Stimulated activated CD4-positive, alpha-beta T cell treated with anti-CD3 and anti-CD28 coated beads, Interleukin-1b, Interleukin-23, amount 100 ng/mL, for 24 hours (primary cell): ENCODE measurements at places on chromosomes 2 and 18.

- no peak for DNase-seq
These were observed 94.5 kb upstream of the HAAO start for GRCh38 chr2:42886921-42887320.

- DNase-seq, result no peak
These were observed 954 bp upstream of the CTDSP1 start for GRCh38 chr2:218398437-218399390.

GRCh38 chr2:67982956-67983355 lies 79.8 kb downstream of the C1D start:
- DNase-seq, result no peak

DNA sequence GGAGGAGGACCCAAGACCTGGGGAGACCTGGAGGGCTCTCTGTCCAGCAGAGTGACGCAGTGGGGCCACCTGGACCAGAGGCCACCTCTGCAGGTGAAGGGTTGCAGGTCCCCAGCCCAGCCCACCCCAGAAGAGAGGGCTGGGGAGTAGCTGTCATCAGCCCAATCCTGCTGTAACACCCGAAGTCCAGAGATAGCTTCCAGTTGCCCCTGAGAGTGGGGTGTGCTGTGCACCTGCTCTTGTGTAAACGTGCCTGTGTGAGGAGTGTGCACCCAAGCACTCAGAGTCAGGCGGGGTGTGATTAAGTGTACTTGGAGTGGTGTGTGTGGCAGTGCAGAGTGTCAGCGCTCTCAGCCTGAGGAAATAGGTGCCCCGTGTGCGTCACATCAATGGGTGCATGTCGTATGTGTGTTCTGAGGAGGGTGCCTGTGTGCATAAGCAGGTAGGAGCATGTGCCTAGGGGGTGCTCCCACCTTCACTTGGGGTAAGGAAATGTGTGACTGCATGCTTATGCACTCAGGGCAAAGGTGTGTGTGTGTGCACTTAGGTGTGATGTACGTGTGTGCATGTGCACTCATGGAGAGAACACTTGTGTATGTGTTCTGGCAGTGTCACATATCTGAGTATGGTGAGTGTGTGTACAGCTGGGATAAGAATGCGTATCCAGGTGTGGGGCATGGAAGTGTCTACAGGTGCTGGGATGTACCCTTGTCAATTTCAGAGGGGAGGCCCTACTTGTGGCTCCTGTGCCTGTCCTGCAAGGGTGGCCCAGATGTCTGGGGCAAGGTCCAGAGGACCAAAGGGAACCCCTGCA lies 672 bp downstream of the ATP6V1B1 start:
- no peak for DNase-seq

- DNase-seq, result no peak
These were observed 752.8 kb upstream of the CELF4 start for GRCh38 chr18:38318416-38318815.

DNA sequence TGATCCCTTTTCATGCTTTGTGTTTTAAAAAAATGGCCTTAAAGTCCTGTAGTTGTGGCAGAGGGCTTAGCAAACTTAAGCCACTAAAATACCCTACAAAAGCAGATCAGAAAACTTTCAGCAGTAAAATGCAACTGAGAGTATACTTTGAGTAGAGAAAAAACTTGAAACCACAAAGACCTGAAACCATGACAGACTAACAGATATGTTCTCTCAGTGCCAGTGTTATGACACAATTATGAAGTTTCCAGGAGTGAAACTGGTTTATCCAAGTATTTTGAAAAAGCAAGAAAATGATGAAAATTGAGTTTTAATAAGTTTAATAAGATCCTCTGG lies 74.5 kb downstream of the SPRED2 start:
- no peak for DNase-seq

DNA sequence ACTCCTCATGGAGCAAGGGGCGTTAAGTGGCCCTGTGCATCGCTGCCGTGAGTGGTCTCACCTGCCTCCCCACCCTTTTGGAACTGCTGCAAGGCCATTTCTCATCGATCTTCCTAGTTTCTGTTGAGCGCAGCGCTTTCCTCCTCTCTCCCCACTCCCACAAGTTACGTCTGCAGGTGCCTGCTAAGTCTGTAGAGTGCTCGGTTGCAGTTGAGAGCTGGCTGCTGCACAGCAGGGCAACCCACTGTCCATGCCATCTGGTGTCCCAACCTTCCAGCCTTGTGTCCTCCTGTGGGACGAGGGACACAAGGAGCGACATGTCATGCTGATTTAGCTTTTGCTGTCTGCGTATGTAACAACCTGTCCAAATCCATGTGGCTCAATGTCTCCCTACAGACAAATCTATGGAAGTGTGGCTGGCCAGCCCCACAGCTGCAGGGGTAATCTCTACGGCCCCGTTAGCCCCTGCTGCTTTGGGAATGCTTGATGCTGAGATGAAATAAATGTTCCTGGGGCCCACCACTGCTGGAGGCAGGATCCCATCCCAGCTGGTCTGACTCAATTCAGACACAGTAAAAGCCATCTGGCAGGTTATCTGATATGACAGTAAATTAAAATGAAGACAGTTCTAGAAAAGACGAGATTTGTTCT lies 68.1 kb upstream of the TCF7L1 start:
- no peak for DNase-seq

DNA sequence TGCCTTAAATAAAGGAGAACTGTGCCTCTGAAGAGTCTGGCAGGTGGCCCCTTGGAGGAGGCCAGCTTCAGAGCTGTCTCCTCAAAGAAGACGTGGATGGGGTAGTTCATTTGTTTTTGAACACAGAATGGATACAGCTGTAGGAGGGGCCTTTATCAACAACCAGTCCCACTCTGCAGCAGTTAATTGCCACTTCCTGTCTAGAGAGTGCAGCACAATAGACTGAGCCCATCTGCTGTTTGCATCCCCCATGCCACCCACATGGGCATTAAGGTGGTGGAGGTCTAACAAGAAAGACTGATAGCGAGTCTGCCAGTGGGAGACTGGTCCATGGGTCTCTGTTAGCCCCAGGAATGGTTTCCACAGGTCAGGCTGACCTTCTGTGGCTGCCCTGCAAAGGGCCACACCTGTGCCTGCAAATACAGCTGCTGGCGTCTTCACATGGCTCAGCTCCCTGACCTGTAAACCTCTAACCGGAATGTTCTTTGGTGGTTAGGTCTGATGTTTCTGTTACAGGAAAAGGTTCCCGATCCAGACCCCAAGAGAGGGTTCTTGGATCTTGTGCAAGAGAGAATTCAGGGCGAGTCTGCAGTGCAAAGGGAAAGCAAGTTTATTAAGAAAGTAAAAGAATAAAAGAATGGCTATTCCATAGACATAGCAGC lies 153.3 kb upstream of the ITGA6 start:
- DNase-seq, result no peak

GRCh38 chr2:150020937-150021673 lies 433.5 kb upstream of the MMADHC start:
- no peak for DNase-seq

DNA sequence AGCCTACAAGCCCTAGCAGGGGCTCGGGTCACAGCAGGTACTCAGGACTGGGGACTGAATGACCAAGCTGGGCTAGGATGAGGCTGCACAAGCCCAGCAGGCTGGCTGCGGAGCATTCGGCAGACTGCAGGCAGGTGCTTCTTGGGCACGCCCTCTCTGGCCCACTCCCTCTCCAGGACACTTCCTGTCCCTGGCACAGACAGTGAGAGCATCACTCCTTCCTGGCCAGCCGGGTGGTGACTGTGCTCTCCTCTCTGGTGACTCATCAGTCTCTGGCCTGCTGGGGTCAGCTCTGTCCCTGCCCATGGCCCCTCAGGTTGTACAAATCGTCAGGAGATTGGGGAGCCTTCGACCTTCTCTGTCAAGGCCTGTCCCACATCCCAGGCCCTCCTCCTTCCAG lies 22.5 kb downstream of the C1QL2 start:
- no peak for DNase-seq

GRCh38 chr2:28032816-28033215 lies 142.3 kb downstream of the BABAM2 start:
- DNase-seq, result no peak

- DNase-seq, result no peak
These were observed 11.7 kb downstream of the TMEM18 start for GRCh38 chr2:665340-666073.

- no peak for DNase-seq
These were observed 340.3 kb downstream of the CELF4 start for GRCh38 chr18:37225279-37225678.

DNA sequence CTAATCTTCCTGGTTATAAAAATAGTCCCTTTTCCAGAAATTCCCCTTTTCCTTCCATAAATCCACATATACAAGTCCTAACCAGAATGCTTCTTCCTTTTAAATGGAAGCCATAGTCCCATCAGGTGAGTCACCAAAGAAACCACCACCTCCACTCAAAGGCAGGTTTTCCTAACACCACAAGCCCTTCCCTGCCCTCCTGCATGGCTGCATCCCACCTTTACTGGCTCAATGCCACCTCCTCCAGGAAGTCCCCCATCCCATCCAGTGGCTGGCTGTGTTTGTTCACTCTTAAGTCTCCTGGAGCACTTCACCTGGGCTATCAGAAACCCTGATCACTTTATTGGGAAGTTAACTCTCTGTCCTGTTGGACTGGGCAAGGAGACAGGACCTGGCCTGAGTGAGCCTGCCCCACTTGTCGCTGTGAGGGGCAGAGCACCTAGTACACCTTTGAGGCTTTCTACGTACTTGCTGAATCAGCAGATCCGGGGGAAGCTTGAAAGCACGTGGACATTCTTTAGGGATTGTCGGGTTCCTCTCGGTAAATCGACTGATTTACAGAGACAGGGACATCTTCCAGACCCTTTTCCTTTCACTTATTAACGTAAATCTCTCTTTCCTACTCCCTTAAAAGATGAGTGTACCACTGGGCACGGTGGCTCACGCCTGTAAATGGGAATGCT lies 71.0 kb downstream of the NGEF start:
- no peak for DNase-seq

DNA sequence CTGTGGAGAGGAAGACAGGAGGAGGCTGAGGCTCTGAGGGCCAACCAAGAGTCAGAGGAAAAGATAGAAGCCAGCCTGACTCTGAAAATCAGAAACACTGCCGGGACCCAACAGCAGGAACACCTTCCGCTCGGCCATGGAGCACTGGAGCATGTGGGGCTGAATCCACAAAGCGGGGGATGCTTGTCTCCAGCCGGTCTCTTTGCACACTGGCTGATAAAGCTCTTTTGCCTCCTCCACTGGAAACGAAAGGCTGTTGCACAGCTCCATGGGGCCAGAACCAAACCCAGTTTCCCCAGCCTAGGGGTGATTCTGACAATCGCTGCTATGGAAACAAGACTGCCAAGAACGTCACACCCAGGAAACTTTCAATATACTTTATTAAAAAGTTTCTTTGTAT lies 90.3 kb downstream of the COL6A3 start:
- no peak for DNase-seq

DNA sequence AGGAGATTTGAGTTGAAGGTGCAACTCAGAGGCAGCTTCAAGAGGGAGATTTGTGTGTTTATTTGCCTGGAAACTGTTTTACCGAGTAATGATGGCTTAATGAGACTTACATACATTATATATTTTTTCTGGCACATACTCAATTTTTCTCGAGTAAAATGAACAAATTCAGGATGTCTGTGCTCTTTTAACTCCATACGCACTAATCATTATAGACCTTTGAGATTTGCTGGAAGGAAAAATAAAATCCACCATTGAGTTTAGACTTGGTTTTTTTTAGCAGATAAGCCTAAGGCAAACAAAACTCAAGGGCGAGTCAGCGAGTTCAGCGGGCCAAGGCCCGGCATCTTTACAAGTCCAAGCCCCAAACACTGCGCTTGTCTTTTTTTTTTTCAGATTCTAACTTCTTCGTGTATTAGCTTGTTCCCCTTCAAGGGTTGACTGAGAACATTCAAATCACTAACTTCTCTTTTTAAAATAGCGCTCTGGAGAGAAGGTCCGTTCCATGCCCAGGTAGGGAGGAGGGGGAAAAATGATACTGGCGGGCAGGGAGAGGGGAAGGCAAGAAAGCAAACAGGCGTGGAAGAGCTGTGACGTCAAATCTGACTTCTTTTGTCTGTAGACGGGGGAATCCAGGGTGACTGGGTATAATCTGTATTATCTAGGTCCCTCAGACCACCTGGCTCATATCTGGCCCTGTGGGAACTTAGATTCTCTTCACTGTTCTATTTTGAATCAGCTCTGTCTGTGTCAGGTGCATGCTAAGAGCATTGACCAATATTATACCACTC lies 72.7 kb upstream of the MAP3K20 start:
- DNase-seq, result no peak

GRCh38 chr2:144480285-144480684 lies 39.6 kb downstream of the ZEB2 start:
- DNase-seq, result no peak

DNA sequence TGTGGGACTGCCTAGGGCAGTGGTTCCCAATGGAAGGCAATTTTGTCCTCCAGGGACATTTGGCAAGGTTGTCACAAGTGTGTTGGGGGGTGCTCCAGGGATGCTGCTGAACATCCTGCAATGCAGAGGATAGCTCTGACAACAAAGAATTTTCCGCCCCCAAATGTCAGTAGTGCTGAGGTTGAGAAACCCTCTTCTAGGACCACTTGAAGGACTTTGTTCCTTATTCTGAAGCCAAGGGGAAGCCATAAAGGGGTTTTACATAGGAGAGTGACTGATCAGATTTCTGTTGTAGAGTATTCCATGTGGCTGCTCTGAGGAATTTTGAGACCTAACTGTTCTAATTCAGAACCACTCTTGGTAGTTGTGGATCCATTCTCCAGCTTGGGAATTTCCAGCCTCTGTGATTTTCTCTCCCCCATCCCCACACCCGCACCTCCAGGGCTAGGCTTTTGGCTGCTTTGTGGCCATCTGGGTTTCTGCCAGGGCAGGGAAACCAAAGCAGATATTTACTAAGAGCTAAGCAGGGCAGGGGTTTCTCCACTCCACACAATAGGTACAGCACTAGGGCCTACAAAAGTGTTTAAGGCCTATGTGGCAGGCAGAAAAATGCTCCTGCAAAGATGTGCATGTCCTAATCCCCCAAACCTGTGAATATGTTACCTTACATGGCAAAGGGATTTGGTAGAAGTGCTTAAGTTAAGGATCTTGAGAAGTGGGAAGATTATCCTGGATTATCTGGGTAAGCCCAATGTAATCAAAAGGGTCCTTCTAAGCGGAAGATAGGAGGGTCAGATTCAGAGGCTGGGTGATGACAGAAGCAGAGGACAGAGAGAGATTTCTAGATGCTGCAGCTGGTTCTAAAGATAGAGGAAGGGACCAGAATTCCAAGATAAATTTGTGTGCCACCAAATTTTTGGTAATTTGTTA lies 135.4 kb downstream of the TMEM17 start:
- no peak for DNase-seq

- DNase-seq, result no peak
These were observed 182.1 kb downstream of the AFF3 start for GRCh38 chr2:99960291-99960690.

DNA sequence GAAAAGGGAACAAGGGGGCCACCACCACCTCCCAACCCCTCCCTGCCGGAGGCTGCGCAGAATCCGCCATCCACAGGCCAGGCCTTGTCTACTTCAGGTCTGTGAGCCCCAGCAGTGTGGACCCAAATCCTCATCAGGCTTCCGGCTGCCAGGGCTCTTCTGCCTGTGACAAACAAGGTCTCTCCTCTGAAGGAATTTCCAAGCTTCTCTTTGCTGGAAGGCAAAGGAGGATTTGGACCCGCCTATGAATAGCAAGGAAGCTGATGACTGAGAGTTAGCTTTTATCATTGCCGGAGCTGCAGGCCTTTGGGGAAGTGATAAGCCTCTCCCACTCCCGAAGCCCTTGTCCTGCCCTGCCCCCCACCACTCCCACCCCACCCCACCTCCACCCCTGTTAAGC lies 93.7 kb upstream of the SH3BP4 start:
- DNase-seq, result no peak
